ENCODE measurements at places on chromosomes 7 and 10.
A peak's percentile ranks its signal among the peaks of the same experiment; 100 is the strongest.

DNA sequence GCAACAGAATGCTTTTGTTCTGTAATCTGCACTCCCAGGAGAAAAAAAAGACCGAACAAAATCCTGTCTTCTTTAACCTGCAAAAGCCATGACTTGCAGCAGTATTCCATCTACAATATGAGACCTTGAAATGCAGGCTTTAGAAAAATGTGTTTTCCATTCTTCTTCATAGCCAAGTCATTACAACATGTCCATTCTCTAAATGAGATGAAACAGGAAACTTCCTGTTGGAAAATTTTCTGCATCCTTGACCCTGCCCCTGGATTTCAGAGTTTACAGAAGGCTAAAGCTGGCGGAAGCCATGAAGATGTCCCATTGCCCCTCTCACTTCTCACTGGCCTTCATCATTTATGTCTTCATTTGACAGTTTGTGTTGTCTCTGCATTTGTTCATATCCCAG lies 546.4 kb downstream of the TNS3 start:
- DNase-seq, result no peak

- no peak for DNase-seq
Measured at GRCh38 chr7:101971457-101971856, 154.0 kb downstream of the CUX1 start.

DNA sequence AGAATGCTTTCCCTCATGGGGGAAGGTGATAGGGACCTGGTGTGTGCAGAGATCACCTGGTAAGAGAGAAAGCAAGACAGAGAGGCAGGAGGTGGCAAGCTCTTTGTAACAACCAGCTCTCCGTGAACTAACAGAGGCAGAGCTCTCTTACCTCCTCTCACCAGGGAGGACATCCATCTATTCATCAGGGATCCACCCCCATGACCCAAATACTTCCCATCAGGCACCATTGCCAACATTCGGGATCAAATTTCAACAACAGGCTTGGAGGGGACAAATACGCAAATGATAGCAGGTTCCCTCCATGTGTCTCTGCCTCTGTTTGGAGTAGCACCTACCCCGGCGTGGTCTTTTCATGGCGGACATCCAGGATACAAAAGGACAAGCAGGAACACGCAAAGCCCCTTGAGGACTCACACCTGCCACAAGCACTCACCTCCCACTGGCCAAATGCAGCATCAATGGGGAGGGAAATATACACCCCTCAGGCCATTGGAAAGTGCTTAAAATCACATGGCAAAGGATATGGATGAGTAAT lies 431.2 kb upstream of the AUTS2 start:
- DNase-seq, result no peak

GRCh38 chr7:101862280-101863220 lies 45.1 kb downstream of the CUX1 start:
- no peak for DNase-seq

GRCh38 chr10:30476511-30477155 lies 42.6 kb downstream of the MAP3K8 start:
- no peak for DNase-seq

DNA sequence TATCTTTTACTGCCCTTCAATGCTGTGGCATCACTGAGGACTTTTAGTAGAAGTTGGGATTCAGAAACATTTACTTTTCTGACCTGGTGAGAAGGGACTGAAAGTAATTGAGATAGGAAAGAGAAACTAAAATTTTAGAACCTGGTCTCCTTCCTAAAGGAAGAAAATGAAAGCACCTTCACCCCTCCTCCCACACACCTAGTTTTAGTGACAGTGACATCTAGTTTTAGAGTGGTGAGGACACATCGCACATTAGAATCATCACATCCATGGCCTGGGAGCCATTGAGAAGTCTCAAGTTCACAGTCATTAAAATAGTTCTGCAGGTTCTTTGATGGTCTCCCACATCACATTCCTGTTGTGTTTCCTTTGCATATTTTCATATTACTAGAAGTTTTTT lies 16.1 kb downstream of the TAS2R41 start:
- no peak for DNase-seq

- no peak for DNase-seq
Measured at GRCh38 chr7:155410431-155410830, 47.5 kb upstream of the EN2 start.

- peak; percentile 58 for DNase-seq
Measured at GRCh38 chr10:123573236-123574108, 92.7 kb upstream of the GPR26 start.

- DNase-seq, result peak; percentile 69
Measured at GRCh38 chr10:47023237-47024045, 112.2 kb downstream of the PTPN20 start.

GRCh38 chr7:110813986-110814385 lies 276.9 kb upstream of the LRRN3 start:
- no peak for DNase-seq

- no peak for DNase-seq
Measured at GRCh38 chr10:110916554-110917346, 2.2 kb downstream of the BBIP1 start.

GRCh38 chr10:77846718-77847311 lies 79.7 kb downstream of the DLG5 start:
- DNase-seq, result peak; percentile 75

DNA sequence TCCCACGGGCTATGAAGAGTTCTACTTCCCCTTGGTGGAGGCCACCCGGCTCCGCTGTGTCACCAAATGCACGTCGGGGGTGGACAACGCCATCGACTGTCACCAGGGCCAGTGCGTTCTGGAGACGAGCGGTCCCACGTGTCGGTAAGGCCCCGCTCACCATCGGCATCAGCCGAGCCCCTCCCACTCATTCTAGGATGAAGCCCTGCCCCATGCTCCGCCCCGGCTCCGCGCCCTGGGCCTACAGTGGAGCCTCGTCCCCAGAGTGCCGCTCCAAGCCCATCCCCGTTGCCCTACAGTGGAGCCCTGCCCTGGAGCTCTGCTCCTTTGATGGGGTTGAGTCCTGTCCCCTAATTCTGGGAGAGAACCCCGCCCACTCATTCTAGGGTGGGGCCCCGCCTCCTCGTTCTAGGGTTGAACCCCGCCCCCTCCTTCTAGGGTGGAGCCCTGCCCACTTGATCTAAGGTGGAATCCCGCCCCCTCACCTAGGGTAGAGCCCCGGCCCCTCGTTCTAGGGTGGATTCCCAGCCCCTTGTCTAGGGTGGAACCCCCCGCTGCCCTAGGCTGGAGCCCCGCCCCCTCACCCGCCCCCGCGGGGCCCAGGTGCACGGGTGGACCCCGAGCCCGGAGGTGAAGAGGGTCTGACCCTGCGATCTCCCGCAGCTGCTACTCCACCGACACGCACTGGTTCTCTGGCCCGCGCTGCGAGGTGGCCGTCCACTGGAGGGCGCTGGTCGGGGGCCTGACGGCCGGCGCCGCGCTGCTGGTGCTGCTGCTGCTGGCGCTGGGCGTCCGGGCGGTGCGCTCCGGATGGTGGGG lies 3.4 kb upstream of the MUC12 start:
- peak; percentile 87 for DNase-seq

DNA sequence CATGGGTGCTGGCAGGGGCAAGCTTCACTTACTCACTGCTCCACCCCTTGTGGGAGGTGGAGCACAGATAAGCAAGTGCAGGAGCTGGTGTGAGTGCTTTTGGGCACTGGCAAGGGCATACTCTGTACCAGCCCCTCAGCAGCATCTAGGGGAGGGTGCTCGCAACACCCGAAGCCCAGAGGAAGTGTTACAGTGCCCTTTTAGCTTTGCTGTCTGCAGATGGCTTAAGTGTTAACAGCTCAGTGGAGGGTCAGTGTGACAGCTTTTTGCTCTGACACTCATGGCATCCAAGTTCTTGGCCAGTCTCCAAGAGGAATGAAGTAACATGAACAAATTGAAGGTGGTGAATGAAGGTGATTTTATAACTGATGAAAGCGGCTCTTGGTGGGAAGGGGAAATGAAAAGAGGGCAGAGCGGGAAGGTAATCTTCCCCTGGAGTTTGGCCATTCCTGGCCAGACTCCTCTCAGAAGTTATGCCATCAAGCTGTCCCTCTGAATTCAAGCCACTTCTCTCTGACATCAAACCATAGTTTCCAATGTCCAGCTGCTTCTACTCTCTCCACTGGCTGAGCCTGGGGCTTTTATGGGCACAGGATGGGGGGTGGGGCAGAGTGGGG lies 862.5 kb downstream of the KCNMA1 start:
- DNase-seq, result no peak

DNA sequence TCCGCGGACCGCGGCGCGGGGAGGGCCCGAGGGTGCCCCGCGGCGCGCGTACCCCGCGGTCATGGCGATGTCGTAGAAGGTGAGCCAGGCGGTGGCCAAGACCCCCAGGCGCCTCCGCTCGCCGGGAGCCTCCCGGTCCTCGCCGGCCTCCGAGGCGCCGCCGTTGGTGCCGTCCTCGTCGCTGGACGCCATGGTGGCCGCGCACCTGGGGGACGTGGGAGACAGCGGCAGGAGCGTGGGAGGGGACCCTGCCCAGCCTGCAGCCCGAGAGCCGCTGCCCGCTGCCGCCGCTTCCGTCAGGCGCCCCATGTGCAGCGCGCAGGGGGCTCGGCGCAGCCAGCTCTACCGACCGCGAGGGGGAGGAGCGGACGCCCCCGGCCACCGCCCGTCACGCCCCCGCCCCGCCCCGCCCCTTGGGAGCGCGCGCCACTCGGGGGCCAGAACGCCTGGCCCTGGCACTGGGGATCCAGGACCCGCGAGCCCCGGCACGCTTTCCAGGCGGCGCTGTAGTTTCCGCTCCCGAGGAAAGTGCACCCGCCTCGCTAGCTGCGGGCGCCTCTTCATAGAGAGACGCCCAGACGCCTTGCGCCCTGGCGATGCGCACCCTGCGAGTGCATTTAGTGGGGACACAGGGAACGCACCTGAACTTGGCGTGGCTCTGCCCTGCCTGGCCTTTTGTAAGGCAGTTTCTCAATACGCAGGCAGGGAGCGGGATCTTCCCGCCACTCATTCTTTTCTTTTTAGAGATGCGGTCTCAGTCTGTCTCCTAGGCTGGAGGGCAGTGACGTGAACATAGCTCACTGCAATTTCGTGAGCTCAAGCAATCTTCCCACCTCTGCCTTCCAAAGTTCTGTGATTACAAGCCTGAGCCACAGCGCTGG lies at the start of gene HACD1:
HACD1 (minus strand) TSS at position 344 of the 881 bp plus-strand sequence; CDS start at position 309, 35 bp downstream.
- DNase-seq, result peak; percentile 94

GRCh38 chr10:110613341-110613995 lies 30.7 kb upstream of the RBM20 start:
- DNase-seq, result peak; percentile 43

DNA sequence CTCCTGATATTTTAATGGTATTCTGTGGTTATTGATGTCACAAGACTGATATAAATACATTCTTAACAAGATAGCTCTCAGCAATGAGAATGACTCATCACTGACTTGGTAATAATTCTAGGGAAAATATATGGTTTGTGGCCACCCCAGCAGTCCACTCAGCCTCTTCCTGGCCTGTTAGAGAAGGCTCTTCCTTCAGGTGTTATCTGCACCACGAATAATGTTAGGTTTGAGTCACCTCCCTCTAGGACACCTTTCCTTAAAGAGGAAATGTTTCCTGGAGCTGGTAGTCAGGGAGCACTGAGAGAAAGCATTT lies 163.3 kb downstream of the SVIL start:
- peak; percentile 58 for DNase-seq

DNA sequence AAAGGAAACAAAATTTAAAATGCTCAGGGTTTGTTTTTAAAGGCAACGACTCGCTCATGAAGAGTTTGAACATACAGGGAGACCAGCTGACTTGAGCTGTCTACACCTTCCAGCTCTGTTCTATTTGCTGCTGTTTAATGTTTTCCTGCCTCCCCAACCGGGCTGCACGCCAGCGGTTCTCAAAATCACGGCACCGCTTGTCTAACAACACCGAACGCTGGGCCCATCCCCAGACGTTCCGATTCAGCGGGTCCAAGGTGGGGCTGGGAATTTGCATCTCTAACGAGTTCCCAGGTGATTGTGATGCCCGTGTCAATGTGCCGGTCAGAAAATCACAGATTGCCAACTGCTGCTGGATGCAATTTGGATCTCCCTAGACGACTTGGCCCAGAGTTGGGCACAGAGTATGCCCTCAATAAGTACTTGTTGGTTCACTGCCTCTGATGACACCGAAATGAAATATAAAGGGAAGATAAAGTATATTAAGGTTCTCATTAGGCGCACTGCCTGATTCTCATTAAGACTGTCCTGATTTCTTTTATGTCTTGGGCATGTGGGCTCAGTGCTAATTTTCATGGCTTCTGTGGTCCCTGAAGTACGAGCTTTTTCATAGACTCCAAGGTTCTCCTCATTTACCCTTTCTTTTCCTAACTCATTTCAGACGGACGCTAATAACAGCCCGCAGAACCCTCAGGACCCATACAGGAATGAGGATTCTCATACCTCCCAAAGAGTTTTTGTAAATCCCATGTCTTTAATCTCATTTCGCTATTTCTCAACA lies 28.5 kb downstream of the CELF2 start:
- no peak for DNase-seq

DNA sequence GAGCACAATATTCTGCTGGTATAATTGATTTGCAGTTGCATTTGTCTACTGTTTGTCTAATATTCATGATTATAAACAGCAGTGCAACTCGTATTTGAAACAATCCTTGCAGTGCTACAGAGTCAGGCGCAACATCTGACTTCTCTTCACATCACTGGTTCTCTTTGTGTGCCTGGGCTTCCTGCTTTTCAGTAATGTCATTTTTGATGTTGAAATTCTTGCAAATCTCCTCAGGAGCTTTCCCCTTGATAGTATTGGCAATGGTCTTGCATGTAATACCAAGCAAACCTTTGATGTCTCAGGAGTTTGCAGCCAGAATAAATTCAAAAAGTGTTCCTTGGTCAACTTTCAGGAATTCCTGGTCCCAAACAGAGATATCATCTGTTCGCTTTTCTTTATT lies 20.2 kb downstream of the HPS6 start:
- DNase-seq, result no peak

DNA sequence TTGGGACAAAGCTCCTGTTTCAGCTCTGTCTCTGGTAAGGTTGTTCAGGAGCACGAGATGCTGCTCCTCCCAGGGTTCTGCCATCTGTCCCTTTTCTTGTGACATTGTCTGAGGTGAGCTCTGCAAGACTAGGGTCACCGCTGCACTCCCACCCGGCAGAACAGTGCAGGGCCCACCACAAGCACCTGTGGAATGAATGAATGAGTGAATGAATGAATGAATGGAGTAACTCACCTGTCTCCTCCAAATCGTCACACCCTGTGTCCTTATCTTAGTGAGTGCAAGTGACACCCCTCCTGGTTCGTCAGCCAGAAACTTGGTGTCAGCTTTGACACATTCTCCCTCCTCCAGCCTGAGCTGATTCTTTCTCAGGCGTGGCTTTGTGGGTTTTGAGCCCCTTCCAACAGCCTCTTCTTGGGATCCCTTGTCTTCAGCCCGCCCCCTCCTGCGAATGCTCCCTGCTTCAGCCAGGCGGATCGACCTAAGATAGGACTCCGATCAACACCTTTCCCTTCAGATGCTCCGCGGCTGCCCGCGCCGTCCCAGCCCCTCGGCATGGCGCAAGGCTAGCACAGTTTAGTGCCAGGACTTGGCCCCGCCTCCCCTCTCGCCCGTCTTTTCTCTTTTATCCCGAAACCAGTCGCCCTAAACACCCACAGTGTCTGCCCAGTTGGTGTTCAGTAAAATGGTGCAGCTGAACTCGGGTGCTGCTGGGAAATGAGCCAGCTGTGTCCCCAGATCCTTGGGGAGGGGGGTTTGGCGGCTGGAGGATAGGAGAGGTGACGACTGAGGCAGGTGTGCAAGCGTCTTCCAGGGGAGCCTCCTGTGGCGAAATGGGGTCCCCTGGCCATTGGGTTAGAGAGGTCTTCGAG lies 89.3 kb downstream of the BEND7 start:
- peak; percentile 35 for DNase-seq

- no peak for DNase-seq
Measured at GRCh38 chr10:71632200-71632820, 87.3 kb downstream of the C10orf105 start.

GRCh38 chr10:59073456-59074053 lies 102.9 kb upstream of the PHYHIPL start:
- no peak for DNase-seq

- no peak for DNase-seq
Measured at GRCh38 chr10:121597504-121598262, 561 bp downstream of the FGFR2 start.
